ENCODE measurements at places on chromosomes 12 and 14. TPM values are rescaled to one million over a fixed set of nuclear protein-coding genes. Genes with fewer than 3 reads are reported as not detected.

The DDX54 gene
- 123 TPM for total RNA-seq

GRCh38 chr14:70858641-70859040, 48.6 kb upstream of the PCNX1 start:
- H3K36me3 ChIP-seq: no peaks in the 10 kb centered on the region
- no peaks in the 10 kb centered on the region for H3K27me3 ChIP-seq
- H3K27ac ChIP-seq: no peak overlapping the region
- H3K4me3 ChIP-seq: no peak overlapping the region

The EIF2S3B gene
- total RNA-seq: 1.0 TPM

- H3K27me3 ChIP-seq: peaks cover 2% of the 10 kb centered on the region
- H3K27ac ChIP-seq: peak overlapping the region; percentile 86
- peaks cover 31% of the 10 kb centered on the region for H3K4me1 ChIP-seq
- H3K36me3 ChIP-seq: no peaks in the 10 kb centered on the region
- DNase-seq: no peak
- peak overlapping the region; percentile 81 for H3K4me3 ChIP-seq
Measured at GRCh38 chr12:55737581-55738122, 5.3 kb upstream of the GDF11 start.

DNA sequence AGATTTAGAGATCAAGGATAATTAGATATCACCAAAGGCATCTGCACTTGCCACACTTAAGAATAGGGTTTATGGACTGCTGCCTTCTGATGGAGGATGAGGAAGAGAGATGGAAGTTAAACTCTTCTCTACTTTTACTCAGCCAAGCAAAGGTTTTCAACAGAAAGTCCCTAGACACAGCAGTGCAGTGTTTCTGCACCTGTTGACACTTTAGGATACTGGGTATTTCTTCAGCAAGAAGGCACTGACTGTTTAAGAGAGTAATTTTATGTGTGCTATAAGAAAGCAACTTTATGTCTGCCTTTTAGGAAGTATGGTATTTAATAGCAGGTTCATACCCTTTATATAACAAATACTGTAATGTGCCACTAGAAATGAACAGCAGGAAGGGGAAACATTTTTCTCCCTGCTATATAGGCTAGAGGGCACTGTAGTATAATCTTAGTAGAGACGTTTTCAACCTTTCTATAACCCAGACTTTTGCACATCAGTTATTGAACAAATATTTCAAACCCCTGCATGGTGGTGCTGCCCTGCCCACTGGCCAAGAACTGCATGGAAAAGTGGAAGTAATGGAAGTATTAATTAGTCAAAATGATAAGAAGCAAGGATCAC, 225.0 kb upstream of the GRIP1 start:
- no peak for DNase-seq
- no peaks in the 10 kb centered on the region for H3K27me3 ChIP-seq
- no peaks in the 10 kb centered on the region for H3K36me3 ChIP-seq
- H3K27ac ChIP-seq: no peak overlapping the region

The CLBA1 gene
- total RNA-seq: 3.8 TPM

- no peak overlapping the region for H3K4me3 ChIP-seq
- no peaks in the 10 kb centered on the region for H3K27me3 ChIP-seq
- peaks cover 23% of the 10 kb centered on the region for H3K4me1 ChIP-seq
- no peaks in the 10 kb centered on the region for H3K36me3 ChIP-seq
Measured at GRCh38 chr12:46480316-46480715, 107.7 kb upstream of the SLC38A2 start.

DNA sequence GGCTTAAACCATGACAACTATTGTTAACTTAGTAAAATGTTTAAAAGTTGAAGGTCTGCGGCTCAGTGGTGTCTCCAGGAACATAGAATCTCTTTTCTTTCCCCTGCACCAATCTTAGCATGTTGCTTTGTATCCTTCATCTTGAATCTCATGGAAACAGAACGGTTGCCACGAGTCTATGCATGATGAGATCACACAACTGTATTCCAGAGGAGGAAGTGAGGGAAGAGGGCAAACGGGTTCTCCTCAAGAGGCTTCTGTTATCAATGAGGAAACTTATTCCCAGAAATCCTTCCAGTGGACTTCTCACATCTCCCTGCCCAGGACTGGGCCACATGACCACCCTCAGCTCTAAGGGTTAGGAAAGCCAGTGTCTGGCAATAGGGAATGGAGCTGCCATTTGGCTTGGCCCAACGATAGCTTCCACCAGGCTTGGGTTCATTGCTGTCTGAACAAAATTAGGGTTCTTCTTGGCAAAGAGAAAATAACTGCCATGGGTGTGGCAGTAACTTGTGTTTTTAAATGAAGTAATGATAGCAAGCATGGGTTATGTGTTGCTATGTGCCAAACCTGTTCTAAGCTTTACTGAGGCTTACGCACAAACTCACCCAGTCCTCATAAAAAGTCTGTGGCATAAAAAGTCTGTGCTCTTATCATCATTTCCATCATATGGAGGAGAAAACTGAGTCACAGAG, 17.4 kb downstream of the PLXNC1 start:
- no peaks in the 10 kb centered on the region for H3K36me3 ChIP-seq
- peaks cover 94% of the 10 kb centered on the region for H3K27me3 ChIP-seq

GRCh38 chr12:118102609-118103008, 1.2 kb downstream of the VSIG10 start:
- no peaks in the 10 kb centered on the region for H3K27me3 ChIP-seq
- DNase-seq: no peak
- H3K36me3 ChIP-seq: peaks cover 12% of the 10 kb centered on the region

The CLEC4E gene
- total RNA-seq: not detected

DNA sequence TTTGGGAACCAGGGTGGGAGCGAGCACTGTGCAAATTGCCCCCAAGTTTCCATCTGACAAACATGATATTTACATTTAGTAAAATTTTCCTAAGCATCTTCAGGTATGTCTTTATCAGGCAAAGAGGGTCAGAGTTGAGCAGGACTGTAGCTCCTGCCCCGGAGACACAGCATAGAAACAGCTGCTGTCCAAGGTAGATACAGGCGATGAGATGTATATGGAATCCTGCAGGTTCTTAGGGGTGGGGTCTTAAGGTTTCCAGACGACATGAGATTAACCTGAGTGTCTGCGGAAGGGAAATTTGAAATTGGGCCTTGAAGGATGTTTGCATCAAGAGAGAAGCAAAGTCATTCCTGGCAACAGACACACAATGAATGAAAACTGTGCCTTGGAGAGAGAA, 998.8 kb downstream of the AACS start:
- H3K36me3 ChIP-seq: peaks cover 73% of the 10 kb centered on the region
- H3K4me3 ChIP-seq: no peak overlapping the region

All from WTC11 (cell line).